ENCODE measurements at places on chromosomes 1 and 21. TPM values are rescaled to one million over a fixed set of nuclear protein-coding genes. Genes with fewer than 3 reads are reported as not detected.

DNA sequence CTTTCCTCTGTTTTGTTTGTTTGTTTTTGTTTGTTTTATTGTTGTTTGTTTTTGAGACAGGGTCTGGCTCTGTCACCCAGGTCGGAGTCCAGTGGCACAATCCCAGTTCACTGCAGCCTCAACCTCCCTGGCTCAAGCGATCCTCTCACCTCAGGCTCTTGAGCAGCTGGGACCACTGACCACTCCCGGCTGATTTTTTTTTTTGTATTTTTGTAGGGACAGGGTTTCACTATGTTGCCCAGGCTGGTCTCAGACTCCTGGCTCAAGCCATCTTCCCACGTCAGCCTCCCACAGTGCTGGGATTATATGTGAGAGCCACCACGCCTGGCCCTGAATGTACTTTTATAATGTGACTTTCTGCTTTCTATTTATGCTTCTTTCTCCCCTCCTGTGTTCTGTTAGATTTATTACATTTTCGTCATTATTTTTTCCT lies 5.0 kb upstream of the CALML6 start:
- no peak for ATAC-seq

- ATAC-seq: no peak
These were observed 463.3 kb downstream of the DPYD start for GRCh38 chr1:97457446-97458089.

- no peak for ATAC-seq
These were observed 50.7 kb downstream of the KLHDC7A start for GRCh38 chr1:18531503-18531845.

DNA sequence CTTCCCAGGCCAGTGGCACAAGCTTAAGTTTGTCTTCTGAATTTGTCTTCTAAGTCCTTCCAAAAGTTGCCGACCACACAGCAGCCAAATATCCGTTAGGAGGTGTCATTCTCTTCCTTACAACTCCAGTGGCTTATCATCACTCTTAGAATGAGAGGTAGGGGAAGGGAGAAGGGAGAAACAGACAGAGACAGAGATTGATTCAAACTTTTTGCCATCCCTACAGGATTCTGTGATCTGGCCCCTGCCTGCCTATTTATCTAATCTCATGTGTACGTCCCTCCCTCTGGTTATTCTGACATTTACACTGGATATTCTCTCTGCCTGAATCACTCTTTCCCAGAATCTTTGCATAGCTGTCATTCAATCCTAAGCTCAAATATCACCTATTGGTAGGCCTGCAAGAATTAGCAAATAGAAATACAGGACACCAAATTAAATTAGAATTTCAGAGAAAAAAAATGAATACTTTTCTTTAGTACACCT lies 488 bp upstream of the GNL2 start:
- ATAC-seq: no peak

DNA sequence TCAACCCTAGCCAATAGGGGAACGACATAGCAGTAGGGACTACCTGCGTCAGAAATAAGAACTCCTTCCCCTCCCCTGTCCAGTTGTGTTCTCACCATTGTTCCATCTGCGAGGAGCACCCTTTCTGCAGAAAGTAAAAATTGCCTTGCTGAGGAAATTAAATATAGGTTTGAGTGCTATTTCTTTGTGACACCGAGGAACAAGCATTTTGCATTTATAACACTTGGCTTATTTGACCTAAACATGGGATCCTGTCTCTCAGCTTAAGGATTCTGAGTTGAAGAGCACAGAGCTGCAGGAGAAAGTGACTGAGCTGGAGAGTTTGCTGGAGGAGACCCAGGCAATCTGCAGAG lies 10.7 kb upstream of the SH3BGRL3 start:
- no peak for ATAC-seq

GRCh38 chr1:179632868-179633267 lies 41.2 kb downstream of the TDRD5 start:
- ATAC-seq: no peak

GRCh38 chr1:93394514-93394913 lies 48.8 kb downstream of the DR1 start:
- ATAC-seq: no peak

DNA sequence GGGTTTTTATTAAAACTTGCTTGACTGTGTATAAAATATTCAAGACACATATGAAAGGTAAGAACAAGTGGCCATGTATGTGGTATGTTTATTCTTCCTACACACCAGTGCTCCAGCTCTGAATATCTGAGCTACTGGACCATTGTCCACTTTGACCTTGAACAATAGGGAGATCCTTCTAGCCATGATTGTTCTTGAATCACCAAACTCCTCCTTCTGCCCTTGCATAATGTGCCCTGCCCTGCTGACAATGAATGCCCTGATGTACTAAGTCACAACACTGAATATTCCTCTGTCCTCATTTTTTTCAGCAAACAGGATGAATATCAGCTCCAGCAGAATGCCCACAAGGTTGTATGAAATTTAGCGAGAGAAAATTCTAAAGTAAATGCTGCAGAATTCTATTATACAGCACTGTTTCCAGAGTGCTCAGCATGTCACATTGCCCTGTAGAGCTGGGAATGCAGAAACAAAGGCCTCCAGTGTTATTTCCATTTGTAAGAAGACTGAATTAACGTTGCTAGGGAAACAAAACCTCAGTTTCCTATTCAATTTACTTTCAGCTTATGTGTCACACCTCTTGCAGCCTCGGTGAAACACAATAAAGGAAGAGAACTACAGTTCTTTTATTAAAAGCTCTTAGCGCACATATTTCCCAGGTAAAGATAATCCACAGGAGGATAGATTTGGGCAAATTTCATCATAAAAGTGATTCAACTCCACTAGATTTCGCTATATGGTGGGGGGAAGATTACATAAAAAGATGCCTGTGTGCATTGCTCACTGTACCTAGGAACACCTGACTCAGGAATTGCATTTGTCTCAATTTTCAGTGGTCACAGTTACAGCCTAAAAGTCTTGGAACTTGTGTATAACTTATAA lies 187.4 kb upstream of the ATP1B1 start:
- ATAC-seq: peak; percentile 66

DNA sequence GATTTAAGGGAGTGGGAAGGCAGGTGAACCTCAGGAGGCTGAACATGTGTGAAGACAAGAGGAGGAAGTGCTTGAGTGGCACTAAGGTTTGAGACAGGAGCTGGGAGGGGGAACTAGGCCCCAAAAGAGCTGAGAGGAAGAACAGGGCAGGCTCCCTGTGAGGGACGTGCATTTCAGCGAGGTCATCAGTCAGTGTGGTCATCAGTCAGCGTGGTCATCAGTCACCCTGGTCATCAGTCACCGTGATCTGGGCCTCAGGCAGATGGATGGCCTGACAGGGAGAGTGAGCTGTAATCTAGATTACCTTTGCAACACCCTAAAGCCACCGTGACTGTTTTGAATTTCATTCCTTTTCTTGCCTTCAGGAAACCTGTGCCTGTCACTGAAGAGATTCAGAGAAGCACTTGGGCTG lies 29.1 kb downstream of the VTCN1 start:
- peak; percentile 28 for ATAC-seq

DNA sequence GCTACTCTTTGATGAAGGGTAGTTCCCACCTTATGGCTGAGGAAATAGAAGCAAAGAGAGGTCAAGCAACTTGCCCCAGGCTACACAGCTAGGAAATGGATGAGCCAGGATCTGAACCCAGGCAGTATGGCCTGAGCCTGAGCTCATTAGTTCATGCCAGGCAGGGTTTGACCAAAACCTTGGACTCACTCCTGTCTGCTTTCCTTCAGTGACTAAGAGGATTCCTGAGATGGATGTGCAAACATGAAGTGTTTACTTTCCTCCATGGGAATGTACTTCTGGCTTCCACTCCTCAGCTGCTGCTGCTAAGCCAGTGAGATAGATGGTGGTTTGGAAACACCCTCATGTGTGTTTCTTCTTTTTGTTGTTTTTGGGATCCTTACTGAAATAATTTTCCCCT lies 35.1 kb upstream of the ERRFI1 start:
- ATAC-seq: peak; percentile 85

- ATAC-seq: no peak
These were observed 14.7 kb upstream of the MFSD2A start for GRCh38 chr1:39940253-39940652.

RNU1-2 gene
- 6,387 TPM for total RNA-seq

S100A8 gene
- total RNA-seq: 27,439 TPM

BMP8B gene
- 0.60 TPM for total RNA-seq

ETV3L gene
- total RNA-seq: not detected

AADACL4 gene
- not detected for total RNA-seq
